ENCODE measurements at places on chromosomes 12 and 14.

GRCh38 chr14:92404018-92404417 lies 81.1 kb downstream of the SLC24A4 start:
- DNase-seq: no peak

- no peak for DNase-seq
Observed at GRCh38 chr12:115305867-115306266, 621.9 kb upstream of the TBX3 start.

GRCh38 chr12:56644654-56645053 lies 1.1 kb downstream of the ATP5F1B start:
- DNase-seq: no peak

DNA sequence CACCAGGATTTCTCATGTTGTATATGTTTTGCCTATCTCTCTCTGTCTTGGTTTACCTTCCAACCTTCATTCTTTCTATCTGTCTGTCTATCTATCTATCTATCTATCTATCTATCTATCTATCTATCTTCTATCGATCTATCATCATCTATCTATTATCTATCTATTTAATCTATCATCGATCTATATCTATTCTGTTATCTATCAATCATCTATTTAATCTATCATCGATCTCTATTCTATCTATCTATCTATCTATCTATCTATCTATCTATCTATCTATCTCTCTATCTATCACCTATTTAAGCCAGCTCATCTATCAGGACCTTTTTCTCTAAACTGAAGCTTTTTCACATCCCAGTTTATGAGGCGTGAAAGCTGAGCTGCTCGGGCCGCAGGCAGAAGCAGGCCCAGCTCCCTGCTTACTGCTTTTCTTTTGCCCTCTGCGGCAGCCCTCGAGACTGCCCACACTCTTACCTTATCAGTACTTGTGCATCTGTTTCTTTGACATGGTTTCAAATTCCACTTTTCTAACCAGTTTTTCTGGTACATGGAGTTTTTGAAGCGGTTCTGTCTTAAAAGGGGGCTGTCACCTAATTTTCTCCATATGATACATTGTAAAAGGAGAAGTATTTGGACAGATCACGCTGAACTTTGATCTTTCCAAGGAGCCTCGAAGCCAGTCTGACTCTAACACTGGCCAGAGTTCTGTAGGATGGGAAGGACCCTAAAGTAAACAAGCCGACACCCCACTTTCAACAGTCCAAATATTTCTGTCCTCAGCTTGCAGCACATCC lies 44.4 kb upstream of the GSG1 start:
- no peak for DNase-seq

DNA sequence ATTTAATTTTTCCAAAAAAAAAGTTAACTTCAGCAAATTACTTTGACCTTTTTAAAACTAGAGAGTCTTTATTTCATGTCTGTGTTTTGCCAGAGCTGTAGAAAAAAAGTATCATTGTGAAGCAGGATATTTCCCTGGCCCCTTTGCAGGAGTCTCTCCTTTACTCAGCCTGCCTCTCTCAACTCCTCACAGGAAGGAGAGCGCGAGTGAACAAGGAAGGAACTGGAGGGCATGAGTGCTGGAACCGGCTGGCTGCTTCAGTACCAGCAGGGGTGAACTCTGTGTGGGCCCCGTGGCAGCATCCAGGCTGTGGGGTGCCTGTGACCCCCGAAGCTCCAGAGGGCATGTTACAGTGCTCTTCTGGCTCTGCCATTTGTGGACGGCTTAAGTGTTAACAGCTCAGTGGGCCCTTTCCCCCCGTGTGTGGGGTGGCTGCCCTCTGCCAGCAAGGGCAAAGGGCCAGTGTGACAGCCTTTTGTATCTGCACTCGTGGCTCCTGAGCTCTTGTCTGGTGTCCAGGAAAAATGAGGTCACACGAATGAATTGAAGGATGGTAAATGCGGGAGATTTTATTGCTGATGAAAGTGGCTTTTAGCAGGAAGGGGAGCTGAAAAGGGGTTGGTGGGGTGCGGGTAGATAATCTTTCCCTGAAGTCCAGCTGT lies 76.6 kb upstream of the KCNH3 start:
- no peak for DNase-seq

Measured in activated CD8-positive, alpha-beta memory T cell treated with anti-CD3 and anti-CD28 coated beads, Interleukin-2, amount 50 U/mL, for 48 hours (primary cell).